ENCODE measurements at places on chromosomes 2 and 18. TPM values are rescaled to one million over a fixed set of nuclear protein-coding genes. Genes with fewer than 3 reads are reported as not detected.

The CABYR gene
- 0.67 TPM for total RNA-seq

The ALPG gene
- total RNA-seq, result not detected

GRCh38 chr2:206610451-206610850 lies 31.8 kb upstream of the FAM237A start:
- no peak for DNase-seq
- H3K27me3 ChIP-seq, result no peaks in the 10 kb centered on the region
- H3K4me1 ChIP-seq, result no peaks in the 10 kb centered on the region
- H3K4me3 ChIP-seq, result no peak overlapping the region

DNA sequence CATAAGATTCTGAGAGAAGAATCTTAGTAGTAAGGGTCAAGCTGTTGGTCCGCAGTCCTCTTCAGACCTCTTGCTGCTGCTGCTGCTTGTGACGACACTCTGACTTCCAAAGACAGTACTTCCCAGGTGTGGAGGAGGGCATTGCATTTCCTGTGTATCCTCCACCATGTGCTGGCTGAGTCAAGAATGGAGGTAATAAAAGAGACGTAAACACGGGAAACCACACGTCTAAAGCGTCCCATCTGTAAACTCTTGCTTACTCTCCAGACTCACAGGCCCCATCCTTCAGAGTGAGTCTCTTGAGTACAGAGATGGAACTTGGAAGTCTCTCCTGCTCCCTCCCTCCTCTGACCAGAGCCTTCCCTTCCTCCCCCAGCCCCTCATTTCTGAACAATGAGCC lies 25.6 kb downstream of the KLHL29 start:
- H3K36me3 ChIP-seq, result no peaks in the 10 kb centered on the region
- no peak overlapping the region for H3K4me3 ChIP-seq
- DNase-seq, result no peak
- H3K27ac ChIP-seq, result no peak overlapping the region
- H3K4me1 ChIP-seq, result no peaks in the 10 kb centered on the region

- no peak overlapping the region for H3K4me3 ChIP-seq
- H3K4me1 ChIP-seq, result no peaks in the 10 kb centered on the region
- H3K27me3 ChIP-seq, result no peaks in the 10 kb centered on the region
- no peaks in the 10 kb centered on the region for H3K36me3 ChIP-seq
- DNase-seq, result no peak
- H3K27ac ChIP-seq, result no peak overlapping the region
Observed at GRCh38 chr2:40130251-40130994, 321.5 kb downstream of the SLC8A1 start.

The RBM45 gene
- total RNA-seq, result 25.6 TPM

The PTGR3 gene
- total RNA-seq, result 24.1 TPM

GRCh38 chr2:4678927-4679326 lies 975.6 kb downstream of the DCDC2C start:
- no peaks in the 10 kb centered on the region for H3K36me3 ChIP-seq
- H3K4me1 ChIP-seq, result no peaks in the 10 kb centered on the region
- H3K27me3 ChIP-seq, result no peaks in the 10 kb centered on the region

The POTEJ gene
- not detected for total RNA-seq

The RAB17 gene
- 220 TPM for total RNA-seq

- H3K36me3 ChIP-seq, result no peaks in the 10 kb centered on the region
- DNase-seq, result no peak
- H3K27me3 ChIP-seq, result no peaks in the 10 kb centered on the region
- H3K27ac ChIP-seq, result no peak overlapping the region
- H3K4me1 ChIP-seq, result no peaks in the 10 kb centered on the region
- no peak overlapping the region for H3K4me3 ChIP-seq
Observed at GRCh38 chr2:105290981-105291660, 38.4 kb downstream of the TGFBRAP1 start.

DNA sequence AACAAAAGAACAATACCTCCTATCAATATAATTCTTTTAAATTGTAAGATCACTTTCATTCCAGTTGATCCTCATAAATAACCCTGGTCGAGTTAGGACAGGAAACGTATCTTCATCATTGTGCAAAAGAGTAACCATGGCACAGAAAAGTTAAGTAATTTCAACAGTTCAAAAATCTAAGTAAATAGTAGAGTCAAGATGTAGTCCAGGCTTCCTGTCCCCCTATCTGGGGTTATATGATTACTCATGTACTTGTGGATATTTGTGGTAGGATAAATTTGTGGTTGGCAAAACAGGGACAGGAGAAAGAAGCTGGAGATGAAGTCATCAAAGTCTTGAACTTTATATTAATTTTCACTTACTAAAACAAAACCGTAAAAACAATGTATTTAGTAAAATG lies 772.6 kb downstream of the TSN start:
- H3K27me3 ChIP-seq, result no peaks in the 10 kb centered on the region
- no peak for DNase-seq
- no peaks in the 10 kb centered on the region for H3K4me1 ChIP-seq
- H3K27ac ChIP-seq, result no peak overlapping the region

The G6PC2 gene
- not detected for total RNA-seq

The ANKRD39 gene
- 17.3 TPM for total RNA-seq

DNA sequence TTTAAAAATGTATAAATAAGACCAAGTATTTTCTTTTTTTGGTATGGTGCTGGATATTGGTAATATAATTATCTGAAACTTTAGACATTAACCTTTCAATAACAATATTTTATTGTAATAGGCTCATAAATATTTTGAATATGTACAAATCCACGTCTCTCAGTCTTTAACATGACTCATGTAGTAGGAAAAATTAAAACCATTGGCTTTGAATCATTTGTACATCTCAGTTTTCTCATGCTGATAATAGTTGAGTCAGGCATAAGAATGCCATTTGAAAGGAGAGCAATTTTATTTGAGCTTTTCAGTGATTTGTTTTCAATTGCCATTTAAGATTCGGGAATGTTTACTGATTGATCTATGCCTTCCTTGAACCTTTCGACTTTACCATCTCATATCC lies 364.8 kb downstream of the TGIF1 start:
- H3K27ac ChIP-seq, result no peak overlapping the region
- H3K36me3 ChIP-seq, result no peaks in the 10 kb centered on the region
- no peak overlapping the region for H3K4me3 ChIP-seq

GRCh38 chr2:126825316-126825715 lies 73.4 kb upstream of the TEX51 start:
- H3K27ac ChIP-seq, result no peak overlapping the region
- H3K27me3 ChIP-seq, result no peaks in the 10 kb centered on the region
- H3K4me1 ChIP-seq, result no peaks in the 10 kb centered on the region
- H3K36me3 ChIP-seq, result no peaks in the 10 kb centered on the region
- no peak overlapping the region for H3K4me3 ChIP-seq
- no peak for DNase-seq

The RAPGEF4 gene
- total RNA-seq, result 2.8 TPM

DNA sequence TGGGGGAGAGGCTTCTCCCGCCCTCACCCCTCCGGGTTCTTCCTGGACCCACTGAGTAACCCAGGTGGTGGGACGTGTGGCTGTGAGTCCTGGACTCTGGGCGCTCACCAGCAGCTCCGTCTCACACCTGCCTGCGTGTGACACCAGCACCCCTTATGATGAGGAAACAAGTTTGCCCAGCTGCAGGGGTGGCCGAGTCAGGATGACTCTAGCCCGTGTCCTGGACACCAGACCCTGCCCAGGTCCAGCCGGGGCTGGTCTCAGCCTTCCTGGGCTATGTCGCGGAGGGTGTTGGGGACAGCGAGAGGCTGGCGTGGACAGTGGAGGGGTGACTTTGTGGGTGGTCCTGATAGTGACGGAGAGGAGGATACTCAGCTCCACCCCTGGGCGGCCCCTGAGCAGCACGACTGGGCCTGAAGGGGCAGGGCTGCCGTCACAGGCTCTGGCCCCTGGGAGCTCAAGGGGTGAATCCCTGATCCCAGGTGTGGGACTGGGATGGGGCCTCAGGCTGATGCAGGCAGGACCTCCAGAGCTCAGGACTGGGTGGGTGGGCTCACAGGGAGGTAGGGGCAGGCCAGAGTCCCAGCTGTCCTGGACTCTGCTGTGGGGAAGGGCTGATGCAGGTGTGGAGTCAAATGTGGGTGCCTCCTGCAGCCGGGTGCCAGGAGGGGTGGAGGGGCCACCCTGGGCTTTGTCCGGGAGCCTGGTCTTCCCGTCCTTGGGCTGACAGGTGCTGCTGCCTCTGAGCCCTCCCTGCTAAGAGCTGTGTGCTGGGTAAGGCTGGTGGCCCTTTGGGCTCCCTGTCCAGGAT lies 3.7 kb downstream of the GPR35 start:
- no peak overlapping the region for H3K27ac ChIP-seq
- peaks cover 20% of the 10 kb centered on the region for H3K4me1 ChIP-seq
- H3K27me3 ChIP-seq, result no peaks in the 10 kb centered on the region
- H3K4me3 ChIP-seq, result no peak overlapping the region
- peak; percentile 44 for DNase-seq

- DNase-seq, result no peak
- H3K4me1 ChIP-seq, result no peaks in the 10 kb centered on the region
- H3K36me3 ChIP-seq, result no peaks in the 10 kb centered on the region
- no peak overlapping the region for H3K4me3 ChIP-seq
- no peak overlapping the region for H3K27ac ChIP-seq
Observed at GRCh38 chr2:133485868-133486267, 82.4 kb downstream of the NCKAP5 start.

The EVX2 gene
- total RNA-seq, result not detected

The COL3A1 gene
- 81.7 TPM for total RNA-seq

- no peaks in the 10 kb centered on the region for H3K4me1 ChIP-seq
- H3K4me3 ChIP-seq, result no peak overlapping the region
- DNase-seq, result no peak
- H3K27ac ChIP-seq, result no peak overlapping the region
- H3K36me3 ChIP-seq, result no peaks in the 10 kb centered on the region
Observed at GRCh38 chr18:40440088-40440487, 1514.9 kb upstream of the PIK3C3 start.

The RHBDD1 gene
- total RNA-seq, result 24.2 TPM

The LIMS4 gene
- 9.9 TPM for total RNA-seq

GRCh38 chr2:160609346-160609745 lies 115.7 kb upstream of the RBMS1 start:
- DNase-seq, result no peak
- H3K4me3 ChIP-seq, result no peak overlapping the region
- H3K27ac ChIP-seq, result no peak overlapping the region
- H3K36me3 ChIP-seq, result no peaks in the 10 kb centered on the region

DNA sequence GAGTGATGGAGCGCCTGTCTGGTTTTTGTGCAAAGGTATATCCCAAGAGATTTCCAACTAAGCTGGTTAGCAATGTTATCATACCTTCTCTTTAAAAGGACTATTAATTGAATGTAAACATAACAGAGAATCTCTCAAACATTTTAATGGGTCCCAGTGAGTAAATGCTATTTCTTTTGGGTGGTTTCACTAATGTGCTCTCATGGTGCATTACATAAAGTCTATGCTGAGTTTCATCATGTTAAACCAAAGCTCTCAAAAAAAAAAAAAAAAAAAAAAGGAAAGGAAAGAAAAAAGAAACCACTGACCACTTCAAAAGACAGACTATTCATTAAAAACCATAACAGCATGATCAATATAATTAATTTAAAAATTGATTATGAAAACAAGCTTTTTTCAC lies 119.1 kb upstream of the SCN1A start:
- no peaks in the 10 kb centered on the region for H3K36me3 ChIP-seq
- H3K27me3 ChIP-seq, result no peaks in the 10 kb centered on the region
- no peak overlapping the region for H3K27ac ChIP-seq
- no peak for DNase-seq
- H3K4me1 ChIP-seq, result no peaks in the 10 kb centered on the region

DNA sequence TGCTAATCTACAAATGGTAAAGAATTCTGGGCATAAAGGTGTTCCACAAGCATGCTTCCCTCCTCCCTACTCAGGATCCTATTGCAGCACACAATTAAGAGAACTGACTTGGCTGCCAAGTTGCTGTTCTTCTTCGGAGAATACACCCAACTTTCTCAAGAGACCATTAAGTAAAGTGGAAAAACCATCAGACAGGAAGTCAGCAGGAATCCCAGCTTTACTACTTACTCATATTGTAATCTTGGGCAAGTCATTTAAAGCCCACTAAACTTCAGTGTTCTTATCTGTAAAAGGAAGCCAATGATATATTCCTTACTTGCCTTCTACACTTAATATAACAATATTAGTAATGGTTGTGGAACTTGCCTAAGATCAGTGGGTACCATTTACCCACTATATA lies 37.8 kb downstream of the PSTPIP2 start:
- H3K27ac ChIP-seq, result no peak overlapping the region
- no peaks in the 10 kb centered on the region for H3K4me1 ChIP-seq
- H3K36me3 ChIP-seq, result no peaks in the 10 kb centered on the region
- no peak for DNase-seq

DNA sequence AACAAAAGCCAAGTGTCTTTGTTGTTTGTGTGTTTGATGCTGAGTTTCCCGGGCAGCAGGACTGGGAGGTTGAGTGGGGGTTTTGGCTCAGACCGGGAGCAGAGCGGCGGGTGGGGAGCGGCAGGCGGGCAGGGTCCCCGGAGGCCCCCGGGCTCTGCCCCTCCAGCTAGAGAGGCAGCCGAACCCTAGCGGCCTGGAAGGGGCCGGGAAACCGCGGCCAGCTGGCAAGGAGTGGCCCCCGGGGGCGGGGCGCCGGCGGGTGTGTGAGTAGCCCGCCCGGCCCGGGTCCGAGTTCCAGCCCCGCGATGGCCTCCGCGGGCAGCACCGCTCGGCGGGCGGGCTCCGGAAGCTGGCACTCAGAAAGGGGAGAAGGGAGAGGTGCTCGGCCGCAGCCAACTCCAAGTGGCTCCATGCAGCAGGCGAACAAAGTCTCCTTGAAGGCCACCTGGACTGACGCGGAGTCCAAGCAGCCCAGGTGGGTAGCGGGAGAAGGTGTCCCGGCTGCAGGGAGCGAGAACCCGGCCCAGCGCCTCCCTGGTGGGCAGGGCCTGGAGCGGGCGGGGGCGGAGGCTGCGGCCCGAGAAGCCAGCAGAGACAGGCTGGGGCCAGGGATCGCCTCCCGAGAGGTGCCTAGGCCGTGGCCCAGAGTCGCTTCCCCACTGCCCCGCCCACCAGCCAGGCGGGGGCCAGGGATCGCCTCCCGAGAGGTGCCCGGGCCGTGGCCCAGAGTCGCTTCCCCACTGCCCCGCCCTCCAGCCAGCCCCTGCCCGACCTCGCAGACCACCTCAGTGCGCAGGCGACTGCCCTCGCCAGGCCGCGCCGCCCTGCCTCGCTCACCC lies at the start of gene ANKRD53:
ANKRD53 (plus strand) TSS at position 290 of the 839 bp plus-strand sequence; CDS start at position 306, 16 bp downstream.
- H3K4me1 ChIP-seq, result peaks cover 7% of the 10 kb centered on the region
- peak within 1 kb of the TSS; percentile 89 for H3K27ac ChIP-seq
- DNase-seq, result peak; percentile 24
- no peaks in the 10 kb centered on the region for H3K36me3 ChIP-seq
- H3K4me3 ChIP-seq, result peak within 1 kb of the TSS; percentile 54
- no peaks in the 10 kb centered on the region for H3K27me3 ChIP-seq

DNA sequence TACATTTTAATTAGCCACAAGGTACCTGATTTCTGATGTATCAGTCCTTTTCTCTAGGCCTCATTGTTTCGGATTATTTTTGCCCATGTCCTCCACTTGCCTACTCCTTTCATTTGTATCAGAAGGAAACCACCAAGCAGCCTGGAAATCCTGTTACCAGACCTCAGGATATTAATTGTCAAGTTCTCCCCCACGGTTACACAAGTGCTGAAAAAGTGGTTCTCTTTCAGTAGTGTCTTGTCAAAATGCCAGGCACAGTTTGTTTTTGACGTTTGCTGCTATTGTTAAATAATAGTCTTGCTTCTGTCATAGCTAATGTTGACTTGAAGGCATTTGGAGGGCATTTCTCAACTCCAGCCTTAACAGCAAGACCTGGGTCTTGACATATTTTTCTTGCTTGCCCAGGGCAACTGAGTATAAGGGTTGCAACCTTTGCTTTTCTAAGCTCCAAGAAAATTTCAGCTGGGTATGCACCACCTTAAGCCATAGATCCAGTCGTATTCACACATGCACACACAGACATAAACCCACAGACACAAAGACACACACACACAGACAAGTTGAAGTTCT lies 31.0 kb downstream of the INSIG2 start:
- no peaks in the 10 kb centered on the region for H3K36me3 ChIP-seq
- no peak overlapping the region for H3K4me3 ChIP-seq
- H3K27me3 ChIP-seq, result no peaks in the 10 kb centered on the region
- DNase-seq, result no peak
- H3K27ac ChIP-seq, result no peak overlapping the region

The CYS1 gene
- total RNA-seq, result 5.8 TPM

The LCLAT1 gene
- total RNA-seq, result 18.4 TPM

The DSG1 gene
- not detected for total RNA-seq
